ENCODE measurements at places on chromosomes 5 and 9.

DNA sequence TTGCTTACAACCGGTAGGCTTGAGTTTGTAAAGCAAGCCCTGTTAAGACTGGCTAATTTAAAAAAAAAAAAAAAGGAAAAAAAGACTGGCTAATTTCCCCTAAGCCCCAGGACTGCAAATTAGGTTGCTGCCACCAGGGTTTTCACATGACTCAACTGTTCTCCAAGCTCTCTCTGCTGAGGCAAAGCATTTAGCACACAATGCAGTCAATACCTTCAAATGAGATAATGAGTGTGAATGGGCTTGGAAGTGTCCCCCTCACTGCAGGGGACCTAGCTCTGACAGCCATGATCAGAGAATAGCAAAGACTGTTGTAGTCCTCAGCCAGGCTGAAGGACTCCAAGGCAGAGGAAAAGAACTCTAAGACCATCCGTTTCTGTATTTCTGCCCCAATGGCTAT is 42.8 kb upstream of the ZSWIM6 start:
- no peak for DNase-seq

DNA sequence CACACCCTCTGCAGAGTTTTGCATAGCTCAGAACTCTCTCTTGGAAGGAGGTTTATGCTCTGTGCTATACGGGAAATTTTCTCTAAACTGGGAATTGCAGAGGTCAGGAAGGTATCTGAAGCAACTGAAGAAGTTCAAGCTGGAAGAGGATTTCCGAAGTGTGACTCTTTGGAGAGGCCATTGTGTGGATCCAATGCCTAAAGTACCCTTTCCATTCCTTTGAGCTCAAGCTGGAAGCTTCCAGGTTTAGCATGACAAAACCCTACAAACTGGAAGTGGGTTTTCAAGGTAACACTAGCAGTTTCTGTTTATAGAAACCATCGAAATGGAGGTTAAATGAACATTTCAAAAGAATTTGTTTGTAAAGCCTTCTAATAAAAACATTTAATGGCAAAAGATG is 187.1 kb downstream of the CFAP90 start:
- DNase-seq, result no peak

- no peak for DNase-seq
Measured at GRCh38 chr5:64615895-64616294, 74.4 kb upstream of the SHISAL2B start.

- no peak for DNase-seq
Measured at GRCh38 chr9:69054989-69055388, 19.4 kb downstream of the FXN start.

DNA sequence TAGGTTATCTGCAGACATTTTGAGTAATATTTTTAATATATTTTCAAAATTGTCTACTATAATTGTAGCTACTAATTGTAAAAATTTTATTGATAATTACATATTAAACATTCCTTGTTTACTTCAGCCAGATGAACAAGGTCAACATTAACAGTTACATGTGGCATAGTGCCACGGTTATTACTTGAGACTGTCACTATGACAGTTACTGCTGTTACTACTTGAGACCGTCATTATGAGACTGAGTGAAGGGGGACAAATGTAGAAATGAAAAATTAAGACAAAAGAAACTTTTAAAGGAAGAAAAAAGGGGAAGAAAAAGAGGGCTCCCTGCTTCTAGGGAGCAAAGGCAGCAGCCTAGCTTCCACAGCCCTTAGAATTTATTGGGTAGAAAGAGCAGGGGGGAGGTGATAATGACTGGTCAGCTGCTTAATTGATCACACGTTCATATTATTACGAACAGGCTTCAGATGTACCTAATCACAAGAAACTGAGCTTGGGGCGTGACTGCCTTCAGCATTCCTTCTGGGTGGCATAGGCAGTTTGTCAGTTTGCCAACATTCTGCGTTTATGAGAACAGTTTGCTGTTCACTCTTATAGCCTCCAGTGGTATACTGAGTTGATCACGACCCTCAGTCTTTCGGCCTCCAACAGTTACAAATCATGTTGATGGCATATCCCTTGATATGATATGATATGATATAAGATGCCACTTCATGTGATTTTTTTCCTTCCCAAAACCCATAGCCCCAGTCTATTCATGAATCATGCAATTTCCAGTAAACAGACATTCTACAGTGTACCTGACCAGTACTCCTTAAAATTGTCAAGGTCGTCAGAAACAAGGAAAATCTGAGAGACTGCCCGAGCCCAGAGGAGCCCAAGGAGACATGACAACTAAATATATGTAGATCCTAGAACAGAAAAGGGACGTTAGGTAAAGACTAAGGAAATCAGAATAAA is 13.1 kb downstream of the MARCHF6 start:
- no peak for DNase-seq

DNA sequence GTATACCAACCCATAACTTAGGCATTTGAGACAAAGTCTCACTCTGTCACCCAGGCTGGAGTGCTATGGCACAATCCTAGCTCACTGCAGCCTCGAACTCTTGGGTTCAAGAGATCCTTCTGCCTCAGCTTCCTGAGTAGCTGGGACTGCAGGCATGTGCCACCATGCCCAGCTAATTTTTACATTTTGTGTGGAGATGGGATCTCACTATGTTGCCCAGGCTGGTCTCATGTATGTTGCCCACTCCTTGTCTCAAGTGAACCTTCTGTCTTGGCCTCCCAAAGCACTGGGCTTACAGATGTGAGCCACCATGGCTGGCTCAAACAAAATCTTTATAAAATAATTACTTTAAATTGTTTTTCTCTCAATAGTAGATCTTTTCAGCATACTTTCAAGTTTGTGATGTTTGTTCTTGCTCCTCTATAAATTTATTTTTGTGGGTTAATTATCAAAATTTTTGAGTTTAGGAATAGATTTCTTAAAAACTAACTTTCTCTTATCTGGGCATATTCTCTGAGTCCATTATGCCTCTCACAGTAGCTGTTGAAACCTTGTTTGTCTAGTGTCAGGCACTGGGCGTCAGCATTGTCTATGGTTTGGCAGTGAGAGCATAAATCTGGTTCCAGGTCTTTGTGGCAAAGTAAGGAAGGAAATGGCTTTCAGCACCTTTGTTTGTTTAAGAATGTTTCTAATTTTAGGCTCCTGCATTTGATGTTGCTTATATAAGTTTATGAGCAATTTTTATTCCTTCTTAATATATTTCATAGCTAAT is 38.7 kb downstream of the NLN start:
- DNase-seq, result no peak

GRCh38 chr5:76971511-76971910 is 18.7 kb downstream of the CRHBP start:
- no peak for DNase-seq

GRCh38 chr9:749716-750115 is 91.8 kb upstream of the DMRT1 start:
- DNase-seq, result no peak

- DNase-seq, result no peak
Measured at GRCh38 chr5:155915601-155916000, 411.4 kb upstream of the SGCD start.

GRCh38 chr5:7849681-7850394 is 1.1 kb downstream of the CFAP90 start:
- no peak for DNase-seq

DNA sequence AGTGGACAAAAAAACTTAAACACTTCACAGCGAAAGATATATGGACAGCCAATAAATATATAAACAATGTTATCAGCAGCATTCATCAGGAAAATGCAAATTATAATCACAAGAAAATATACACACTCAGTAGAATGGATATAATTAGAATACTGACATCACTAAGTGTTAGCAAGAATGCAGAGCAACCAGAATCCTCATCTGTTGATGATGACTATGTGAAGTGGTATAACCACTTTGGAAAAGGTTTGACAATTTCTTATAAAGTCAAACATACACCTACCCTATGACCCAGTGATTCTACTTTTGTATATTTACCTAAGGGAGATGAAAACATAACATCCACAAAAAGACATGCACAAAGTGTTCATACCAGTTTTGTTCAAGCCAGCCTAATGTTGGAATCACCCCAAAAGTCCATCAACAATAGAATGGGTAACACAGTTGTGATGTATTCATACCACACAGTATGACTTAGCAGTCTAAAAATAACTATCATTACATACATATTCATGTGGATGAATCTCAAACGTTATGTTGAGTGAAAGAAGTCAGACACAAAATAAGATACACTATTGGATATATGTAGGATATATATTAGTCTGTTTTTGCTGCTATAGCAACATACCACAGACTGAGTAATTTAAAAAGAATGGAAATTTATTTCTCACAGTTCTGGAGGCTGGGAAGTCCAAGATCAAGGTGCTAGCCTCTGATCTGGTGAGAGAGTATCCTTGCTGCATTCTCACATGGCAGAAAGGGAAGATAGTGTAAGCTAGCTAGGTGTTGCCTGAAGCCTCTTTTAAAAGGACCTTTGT is 148.8 kb upstream of the ADAMTSL1 start:
- DNase-seq, result no peak

- DNase-seq, result no peak
Measured at GRCh38 chr5:133340822-133341221, 271.5 kb downstream of the FSTL4 start.

- no peak for DNase-seq
Measured at GRCh38 chr5:34771076-34771475, 67.9 kb upstream of the TTC23L start.

- no peak for DNase-seq
Measured at GRCh38 chr9:5851445-5851844, 18.5 kb upstream of the ERMP1 start.

- no peak for DNase-seq
Measured at GRCh38 chr9:97060796-97061195, 21.9 kb upstream of the CTSV start.

DNA sequence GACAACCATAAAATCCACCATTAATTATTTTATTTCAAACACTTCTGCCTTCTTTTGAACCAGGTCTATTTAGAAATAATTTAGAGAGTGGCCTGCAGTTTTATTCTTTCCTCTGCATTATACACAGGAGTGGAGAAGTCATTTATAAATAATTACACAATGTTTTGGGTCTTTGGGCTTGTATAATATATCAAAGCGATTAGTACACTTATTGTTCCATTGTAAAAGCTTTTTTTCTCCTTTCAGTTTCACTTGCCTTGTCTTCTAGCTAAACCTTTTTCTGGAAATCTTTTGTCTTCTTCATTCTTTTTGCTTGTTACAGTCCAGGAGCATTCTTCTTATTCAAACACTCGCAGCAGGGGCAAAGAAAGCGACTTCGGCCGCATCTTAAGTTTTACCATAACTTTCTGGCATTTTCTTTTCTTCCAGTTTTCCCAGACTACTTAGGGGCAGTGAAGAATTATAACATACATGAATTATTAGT is 7.3 kb upstream of the NEUROG1 start:
- DNase-seq, result no peak

- no peak for DNase-seq
Measured at GRCh38 chr5:147177125-147177840, 57.5 kb upstream of the STK32A start.

DNA sequence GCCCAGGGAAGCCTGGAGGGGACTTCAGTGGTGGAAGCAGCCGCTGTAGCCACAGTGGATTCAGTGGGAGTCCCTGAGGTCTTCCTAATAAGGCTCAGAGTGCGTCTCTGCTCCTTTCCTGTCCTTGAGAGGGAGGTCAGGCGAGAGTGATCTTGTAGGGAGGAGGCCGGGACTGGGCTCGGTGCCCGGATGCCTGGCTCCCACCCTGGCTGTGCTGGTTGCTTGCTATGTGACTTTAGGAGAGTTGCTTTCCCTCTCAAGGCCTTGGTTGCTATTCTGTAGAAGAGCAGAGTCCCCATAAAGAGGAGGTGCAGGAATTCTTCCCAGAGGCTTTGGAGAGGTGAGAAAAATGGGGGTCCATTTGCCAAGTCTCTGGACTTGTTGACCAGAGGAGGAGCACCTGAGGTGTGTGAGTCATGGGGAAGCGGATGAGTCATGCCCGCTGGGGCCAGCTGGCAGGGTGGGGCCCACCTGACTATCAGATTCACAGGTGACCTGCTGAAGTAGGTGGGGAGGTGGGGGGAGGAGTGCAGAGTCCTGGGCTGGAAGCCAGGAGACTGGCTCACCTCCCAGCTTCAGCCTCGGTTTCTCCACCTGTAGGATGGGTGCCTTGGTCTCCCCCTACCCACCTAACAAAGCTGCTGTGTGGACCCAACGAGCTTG is 13.8 kb downstream of the GSN start:
- DNase-seq, result no peak

- no peak for DNase-seq
Measured at GRCh38 chr9:132826621-132827365, 51.3 kb downstream of the AK8 start.

DNA sequence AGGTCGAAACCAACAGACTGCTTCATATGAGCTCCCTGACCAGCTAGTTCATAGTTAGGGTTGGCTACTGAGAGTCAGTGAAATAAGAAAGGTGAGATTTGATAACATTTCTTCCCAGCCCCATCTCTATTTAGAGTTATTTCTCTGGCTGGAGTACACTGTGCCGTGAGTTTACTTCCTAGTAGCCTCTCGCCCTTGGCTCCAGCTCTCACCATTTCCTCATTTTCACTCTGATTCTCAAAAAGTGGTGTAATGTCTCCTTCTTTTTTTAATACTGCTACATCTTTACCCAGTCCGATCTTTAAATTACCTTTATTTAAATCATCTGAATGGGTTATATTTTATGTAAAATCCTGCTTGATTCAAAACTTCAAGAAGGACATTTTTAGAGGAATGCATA is 100.4 kb upstream of the FAM174A start:
- DNase-seq, result no peak

GRCh38 chr5:60323596-60323995 is 376.4 kb downstream of the DEPDC1B start:
- no peak for DNase-seq

DNA sequence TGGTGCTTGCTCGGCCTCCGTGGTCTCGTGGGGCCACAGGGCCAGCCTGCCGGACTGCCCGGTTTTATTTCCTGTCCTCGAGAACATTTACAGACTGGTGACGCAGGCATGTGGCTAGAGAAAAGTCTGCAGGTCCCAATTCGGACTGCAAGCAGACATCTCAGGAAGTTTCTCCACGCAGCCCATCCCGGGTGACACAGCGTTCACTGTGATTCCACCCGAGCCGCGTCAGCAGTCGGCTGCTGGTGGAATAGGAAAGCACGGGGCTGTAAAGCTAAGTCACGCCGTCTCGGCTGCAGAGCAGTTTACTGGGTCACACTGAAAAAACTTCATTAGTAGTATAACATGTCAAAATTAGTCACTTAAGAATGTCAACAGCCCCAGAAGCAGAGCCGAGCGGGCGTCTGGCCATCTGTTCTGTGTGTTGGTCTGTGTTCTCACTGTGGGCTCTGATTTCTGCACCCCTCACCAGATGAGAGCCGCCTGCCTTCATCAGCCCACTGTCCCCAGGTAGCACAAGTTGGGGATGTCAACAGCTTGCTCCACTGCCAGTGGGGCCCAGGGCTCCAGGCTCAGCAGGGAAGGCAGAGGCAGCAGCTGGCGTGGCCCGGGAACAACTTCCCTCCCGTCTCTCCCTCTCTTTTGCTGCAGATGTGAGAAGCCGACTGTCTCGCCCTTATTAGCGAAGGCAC is 363.7 kb downstream of the IRX2 start:
- DNase-seq, result no peak

DNA sequence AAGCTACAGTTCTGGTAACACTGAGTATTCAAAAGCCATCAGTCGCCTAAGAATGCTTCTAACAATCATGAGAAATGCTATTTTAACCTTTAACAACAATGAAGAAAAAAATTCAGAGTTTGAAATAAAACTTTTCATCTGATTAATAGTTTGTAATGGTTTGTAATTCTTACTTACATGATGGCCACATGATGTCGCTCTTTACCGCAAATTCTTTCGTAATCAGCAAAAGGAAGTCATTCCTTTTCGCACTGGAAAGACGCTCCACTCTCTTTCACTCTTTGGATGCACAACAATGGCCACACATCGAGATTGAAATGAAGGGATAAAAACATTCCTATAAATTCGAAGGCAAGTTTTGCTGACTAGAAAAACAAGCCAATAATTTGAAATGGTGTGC is at the start of gene PCDHA7:
Gene PCDHA7 (plus strand): TSS at position 277 of the 400 bp plus-strand sequence. CDS start 115 bp downstream, at position 392.
- no peak for DNase-seq

- no peak for DNase-seq
Measured at GRCh38 chr5:85472749-85473148, 1088.1 kb upstream of the EDIL3 start.

Data from stimulated activated CD4-positive, alpha-beta T cell treated with anti-CD3 and anti-CD28 coated beads, Interleukin-1b, Interleukin-23, amount 100 ng/mL, for 1 hour (primary cell).